ENCODE measurements at places on chromosomes 4 and X.

DNA sequence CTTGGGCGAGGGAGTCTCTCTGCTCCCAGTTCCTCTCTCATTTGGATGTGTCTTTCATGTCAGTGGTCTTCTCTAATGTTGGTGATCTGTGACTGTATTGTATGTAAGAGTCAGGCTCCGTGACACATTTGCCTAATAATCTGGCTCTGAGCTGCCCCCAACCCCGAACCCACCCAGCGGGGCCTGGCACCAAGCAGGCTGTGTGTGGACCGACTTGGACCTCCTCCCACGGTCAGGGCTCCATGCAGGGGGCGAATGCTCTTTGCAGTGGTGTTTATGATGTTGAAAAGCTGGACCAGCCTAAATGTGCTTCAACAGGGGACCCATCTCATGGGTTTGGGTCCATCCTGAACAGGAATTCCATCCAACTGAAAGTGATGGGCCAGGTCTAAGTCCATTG lies 47.0 kb upstream of the ADRA2C start:
- DNase-seq = no peak

GRCh38 chr4:137015426-137016409 lies 516.6 kb downstream of the PCDH18 start:
- DNase-seq = no peak

- DNase-seq = peak; percentile 84
Observed at GRCh38 chr4:118981839-118982381, 93.3 kb downstream of the SYNPO2 start.

DNA sequence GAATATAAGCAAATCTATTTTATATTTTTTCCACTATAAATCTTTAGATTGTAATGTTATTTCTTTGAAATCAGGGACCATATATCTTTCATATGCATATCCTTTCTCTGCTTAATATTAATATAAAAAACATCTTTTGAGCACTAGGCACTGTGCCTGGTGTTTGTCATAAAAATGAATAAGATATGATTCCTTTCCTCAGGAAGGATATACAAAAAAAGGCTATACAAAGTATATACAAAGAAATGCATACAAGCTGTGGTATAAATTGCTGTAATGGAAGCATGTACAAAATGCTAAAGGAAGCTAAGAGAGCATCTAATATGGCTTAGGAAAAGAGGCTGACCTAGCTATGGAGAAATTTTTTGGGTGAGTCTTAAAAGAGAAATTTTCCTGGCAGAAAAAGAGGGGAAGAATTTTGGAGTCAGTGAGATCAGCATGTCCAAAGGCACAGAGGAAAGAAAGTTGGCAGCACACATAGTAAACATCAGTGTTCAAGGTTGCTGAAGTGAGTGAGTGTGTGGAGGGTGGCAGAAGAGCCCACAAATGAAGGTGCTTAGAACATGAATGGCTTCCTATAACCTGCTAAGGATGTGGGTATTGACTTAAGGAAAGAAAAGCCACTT lies 500.0 kb downstream of the SPRY1 start:
- no peak for DNase-seq

DNA sequence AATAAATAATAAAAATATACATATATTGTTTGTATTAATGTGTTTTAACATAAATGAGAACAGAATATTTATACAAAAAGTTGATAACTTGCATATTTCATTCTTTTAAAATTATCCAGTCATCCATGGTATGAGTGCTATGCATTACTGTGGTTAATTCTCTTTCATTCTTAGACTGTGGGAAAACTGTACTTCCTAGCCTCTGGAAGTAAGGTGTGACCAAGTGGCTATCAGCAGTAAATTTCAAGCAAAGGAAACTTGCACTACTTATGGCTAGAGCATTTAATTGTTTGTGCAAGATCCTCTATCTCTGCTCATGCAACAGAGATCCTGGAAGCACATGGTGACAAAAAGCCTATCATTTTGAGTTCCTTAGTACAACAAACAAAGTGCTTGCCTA lies 1054.5 kb upstream of the PABPC4L start:
- no peak for DNase-seq

DNA sequence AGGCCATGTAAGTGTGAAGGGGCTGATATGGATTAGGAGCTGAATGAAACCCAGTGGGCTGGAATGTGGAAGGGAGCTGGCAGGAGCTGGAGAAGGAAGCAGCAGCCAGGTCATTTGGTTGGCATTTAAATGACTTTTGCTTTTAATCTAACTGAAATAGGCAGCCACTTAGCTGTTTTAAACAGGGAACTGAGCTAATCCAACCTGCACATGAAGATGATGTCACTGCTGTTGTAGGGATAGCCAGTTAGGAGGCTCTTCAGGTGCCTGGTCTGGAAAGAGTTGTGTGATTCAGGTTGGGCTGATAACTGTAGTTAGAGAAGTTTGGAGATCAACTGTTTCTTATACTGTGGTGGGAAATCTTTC lies 122.4 kb downstream of the PALLD start:
- DNase-seq = no peak
